ENCODE measurements at places on chromosomes 5 and 9.

GRCh38 chr9:90330231-90330630 lies 312.4 kb downstream of the DIRAS2 start:
- no peak for DNase-seq

DNA sequence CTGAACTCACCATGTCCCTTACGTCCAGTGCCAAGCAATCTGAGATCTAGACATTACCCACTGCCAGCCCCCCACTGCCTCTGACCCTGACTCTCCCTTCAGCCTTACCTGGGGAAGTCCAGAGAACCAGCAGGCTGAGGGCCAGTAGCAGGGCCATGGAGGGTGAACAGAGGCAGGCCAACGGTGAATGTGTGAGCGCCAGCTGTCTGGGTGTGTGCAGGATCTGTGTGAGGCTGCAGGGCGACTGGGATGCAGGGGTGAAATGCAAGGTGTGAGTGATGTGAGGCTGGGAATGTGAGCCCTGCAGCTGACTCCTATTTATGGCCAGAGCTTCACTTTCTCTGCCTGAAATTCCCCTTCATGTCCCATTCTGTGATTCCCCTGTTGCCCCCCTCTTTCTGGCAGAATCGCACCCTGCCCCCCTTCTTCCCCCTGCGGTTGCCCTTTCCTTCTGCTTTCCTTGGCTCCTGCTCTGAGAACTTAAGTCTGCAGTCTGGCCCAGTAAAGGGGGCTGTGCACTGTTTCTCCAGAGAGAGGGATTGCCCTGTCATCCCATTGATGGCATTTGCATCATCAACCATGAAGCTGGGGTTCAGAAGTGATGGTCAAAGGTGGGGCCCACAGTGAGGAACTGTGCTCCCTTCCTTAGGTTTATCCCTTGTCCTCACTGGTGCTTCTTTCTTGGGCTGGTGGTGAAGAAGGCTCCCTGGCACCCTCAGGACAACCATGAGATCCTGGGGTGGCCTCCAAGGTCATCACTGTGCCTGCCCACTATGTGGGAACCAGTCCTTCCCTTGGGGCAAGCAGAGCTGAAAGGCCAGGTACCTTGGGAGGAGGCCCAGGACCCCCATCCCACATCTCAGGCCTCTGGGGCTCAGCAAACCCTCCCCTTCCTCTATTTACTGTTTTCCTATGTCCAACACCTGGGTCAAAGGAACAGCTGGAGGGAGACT lies at the start of gene CCL19:
TSS of gene CCL19 (minus strand) at position 294 of the 953 bp plus-strand sequence. CDS start at position 157, 137 bp downstream.
- DNase-seq: no peak

- DNase-seq: no peak
Measured at GRCh38 chr5:41503860-41504259, 6.5 kb downstream of the PLCXD3 start.

GRCh38 chr5:55570026-55570425 lies 35.3 kb upstream of the PLPP1 start:
- no peak for DNase-seq

DNA sequence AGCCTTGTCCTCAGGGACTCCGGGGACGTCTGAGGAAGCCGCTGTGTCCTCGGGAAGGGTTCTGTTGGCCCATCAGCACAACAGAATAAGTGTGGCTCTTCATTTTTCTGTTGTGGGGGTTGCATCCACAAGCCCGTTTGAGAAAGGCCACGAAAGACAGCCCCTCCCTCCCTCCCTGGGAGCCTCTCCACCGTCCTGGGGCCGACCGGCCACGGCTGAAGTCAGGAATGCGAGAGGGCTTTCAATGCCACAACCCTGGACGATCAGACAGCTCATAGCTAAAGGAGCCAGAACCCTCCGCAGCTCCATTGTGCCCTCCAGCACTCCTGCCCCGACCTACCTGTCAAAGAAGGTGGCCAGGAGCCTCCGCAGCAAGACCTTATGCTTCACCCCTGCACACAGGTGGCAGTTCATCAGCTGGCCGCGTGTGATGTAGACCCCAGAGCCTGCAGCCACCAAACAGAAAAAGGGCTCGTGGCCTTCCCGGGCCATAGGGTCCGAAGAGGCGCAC lies 52.4 kb upstream of the UBAC1 start:
- DNase-seq: no peak

DNA sequence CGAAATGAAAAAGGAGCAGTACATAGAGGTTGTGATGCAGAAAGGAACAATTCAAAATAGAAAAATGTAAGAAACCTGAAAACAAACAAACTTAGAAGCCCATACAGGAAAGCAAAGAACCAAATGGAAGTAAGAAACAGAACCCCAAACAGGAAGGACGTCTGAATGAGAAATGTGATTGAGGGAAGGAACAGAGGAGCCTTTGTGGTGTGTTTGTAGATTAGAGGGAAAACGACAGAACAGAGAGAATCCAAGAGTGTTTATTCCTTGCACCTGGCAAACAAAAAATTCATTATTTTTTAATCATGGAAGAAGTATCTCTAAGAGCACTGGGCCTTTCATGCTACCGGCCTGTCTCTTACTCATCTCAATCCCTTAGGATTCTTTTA lies 67.8 kb upstream of the ZSWIM6 start:
- no peak for DNase-seq

- no peak for DNase-seq
Measured at GRCh38 chr9:79980432-79980831, 408.7 kb downstream of the TLE4 start.

- no peak for DNase-seq
Measured at GRCh38 chr5:142353071-142353472, 28.3 kb upstream of the SPRY4 start.

- no peak for DNase-seq
Measured at GRCh38 chr5:128441941-128442350, 96.1 kb downstream of the FBN2 start.

- DNase-seq: no peak
Measured at GRCh38 chr9:4936823-4937222, 48.2 kb upstream of the JAK2 start.

DNA sequence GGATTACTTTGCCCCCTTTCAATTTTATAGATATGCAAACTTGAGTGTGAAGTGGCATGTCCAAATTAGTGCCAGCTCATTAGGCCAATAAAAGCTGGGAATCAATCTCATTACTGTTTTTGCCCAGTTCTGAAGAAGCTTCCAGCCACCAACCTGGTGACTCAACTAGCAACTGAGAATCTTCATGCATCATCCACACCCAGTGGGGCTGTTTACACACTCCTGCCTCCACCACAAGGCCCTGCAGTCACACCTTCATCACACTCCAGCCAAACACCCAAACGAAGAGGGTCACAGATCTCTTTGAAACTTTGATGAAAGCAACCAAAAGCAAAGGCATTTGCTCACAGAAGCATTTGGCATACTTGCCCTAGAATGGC lies 41.3 kb upstream of the S1PR3 start:
- no peak for DNase-seq

DNA sequence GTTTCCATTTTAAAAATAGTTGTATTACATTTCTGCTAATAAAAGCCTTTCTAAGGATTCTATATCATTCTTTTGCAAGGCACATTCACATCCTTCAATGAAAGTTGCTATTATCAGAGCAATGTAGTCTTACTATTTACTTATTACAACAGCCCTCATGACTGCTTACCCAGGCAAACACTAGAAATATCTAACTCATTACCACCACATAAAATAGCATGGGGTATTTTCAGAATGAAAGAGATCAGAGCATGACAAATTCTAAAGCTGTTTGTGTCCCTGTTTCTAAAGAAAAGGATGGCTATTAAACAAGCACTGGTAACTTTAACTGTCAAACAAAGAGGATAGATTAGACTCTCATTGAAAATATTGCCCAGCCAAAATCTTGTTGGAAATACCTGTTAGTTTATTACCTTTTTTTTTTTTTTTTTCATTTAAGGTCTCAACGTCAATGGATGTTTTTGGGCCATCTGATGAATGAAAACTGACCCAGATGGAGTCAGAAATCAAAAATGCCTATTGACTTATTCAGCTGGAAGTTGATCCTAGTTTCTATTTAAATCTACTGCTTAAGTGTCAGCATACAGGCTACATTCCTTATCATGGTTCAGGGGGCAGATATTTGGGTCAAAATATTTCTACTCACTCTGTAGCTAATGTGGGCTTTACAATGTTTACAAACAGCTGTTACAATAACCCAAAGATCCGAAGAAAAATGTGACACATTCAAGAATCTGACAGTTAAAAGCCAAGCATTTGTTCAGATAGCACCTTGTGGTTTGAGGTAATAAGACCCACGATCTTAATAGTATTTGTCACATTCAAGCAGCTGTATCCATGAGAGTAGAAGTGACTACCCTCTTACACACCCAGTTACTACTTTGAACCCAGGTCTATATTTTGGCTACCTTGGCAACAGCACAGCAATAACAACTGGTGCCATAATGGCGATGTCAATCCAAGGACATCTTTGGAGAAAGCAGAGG lies 554.8 kb upstream of the MEF2C start:
- no peak for DNase-seq

DNA sequence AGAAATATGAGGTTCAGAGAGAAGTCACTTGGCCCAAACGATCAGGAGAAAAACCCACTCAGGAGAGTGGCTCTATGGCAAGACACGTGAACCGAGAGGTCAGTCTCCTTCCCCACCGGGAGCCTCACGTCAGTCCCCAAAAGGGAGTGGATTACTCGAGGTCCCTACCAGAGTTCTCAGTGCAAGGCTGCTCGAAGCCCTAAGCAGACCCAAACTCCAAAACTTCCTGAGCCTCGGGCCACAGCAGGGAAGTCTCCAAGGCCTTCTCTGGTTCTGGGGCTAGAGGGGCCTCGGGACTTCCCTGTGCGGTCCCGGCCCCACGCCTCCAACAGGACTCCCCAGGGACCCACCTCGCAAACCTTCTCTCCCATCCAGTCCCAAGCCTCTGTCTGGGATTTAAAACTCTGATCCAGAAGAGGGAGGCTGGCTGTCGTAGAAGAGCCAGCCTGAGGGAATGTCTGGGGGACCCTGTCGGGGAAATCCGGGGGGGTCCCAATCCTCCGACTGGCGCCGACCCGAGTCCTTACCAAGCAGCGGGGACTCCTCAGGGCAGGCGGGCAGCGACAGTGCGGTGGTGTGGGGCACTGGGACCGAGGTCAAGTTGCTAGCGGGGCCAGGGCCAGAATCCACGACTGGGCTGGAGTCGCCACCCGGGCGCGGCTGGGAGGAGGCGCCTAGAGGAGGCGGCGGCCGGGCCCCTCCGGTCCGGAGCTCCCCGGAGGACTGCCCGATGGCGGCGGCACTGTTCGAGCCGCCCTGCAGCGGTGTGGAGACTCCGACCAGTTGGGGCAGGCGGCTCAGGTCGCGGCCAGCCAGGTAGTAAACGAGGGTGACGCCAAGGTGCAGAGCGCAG lies 679 bp downstream of the B4GALT1 start:
- no peak for DNase-seq

DNA sequence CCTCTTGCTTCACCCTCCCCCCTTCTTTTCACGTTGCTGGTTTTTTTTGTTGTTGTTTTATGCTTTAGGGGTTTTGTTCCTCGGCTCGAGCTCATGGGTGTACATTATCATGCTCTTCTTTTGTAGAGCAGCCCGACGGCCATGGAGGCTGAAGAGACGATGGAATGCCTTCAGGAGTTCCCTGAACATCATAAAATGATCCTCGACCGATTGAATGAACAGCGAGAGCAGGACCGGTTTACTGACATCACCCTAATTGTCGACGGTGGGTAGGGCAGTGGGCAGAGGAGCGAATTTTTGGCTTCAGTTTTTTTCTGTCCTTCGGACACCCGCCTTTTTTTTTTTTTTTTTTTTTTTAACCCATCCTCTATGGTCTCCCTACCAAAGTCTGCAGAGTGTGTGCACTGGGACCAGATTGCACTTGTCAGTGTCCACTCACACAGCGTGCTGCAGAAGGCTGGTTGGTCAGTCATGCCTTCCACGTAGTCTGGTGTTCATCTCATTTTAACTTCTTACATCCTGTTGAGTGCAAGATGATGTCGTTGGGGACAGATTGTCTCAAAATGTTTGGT lies 1.3 kb downstream of the ZNF131 start:
- no peak for DNase-seq

GRCh38 chr5:106376522-106376921 lies 1294.2 kb downstream of the EFNA5 start:
- DNase-seq: no peak
